ENCODE measurements at places on chromosomes 7 and 10. TPM values are rescaled to one million over a fixed set of nuclear protein-coding genes. Genes with fewer than 3 reads are reported as not detected.

The LRMDA gene
- 16.6 TPM for total RNA-seq

The PANK1 gene
- 4.9 TPM for total RNA-seq

The PTPN12 gene
- 166 TPM for total RNA-seq

DNA sequence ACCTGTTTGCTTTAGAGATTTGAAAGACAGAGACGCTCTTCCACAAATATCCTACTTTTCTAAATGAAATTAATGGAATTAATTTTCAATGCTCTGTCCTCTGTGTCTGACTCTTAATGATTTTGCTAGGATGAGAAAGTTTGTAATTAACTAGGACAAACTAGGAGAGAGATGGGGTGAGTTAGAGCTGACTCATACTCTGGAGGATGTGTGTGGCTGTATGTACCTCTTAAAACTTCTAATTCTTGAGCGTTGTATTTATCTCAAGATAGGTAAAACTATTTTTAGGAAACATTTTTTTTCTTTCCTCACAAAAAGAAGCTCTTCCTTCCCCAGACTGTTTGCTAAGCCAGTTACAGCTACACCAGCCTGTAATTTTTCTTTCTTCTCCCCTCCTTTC is 178.8 kb upstream of the ANKRD30A start:
- no peak for DNase-seq

DNA sequence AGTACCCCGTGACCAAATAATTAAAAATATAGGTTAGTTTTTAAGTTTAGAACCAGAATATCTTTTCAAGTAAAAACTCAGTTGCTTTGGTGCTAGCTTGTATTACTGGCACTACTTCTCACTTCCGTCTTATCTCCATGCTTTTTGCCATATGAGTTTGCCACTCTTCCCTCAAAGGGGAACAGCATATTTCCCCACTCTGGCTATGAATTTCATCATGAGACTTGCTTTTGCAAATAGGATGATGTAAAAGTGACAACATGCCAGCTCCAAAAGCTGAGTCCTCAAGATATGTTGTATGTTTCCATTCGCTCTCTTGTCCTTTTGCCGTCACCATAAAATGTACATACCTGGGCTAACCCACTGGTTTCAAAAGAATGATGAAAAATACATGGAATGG is 178.1 kb upstream of the SEMA3A start:
- DNase-seq, result no peak

GRCh38 chr7:14507617-14508016 is 394.9 kb downstream of the DGKB start:
- DNase-seq, result no peak

GRCh38 chr7:92402920-92403759 is 44.1 kb upstream of the GATAD1 start:
- DNase-seq, result no peak

GRCh38 chr10:69600761-69601330 is 27.6 kb upstream of the NEUROG3 start:
- no peak for DNase-seq

- DNase-seq, result no peak
Observed at GRCh38 chr7:37786741-37787569, 61.4 kb upstream of the NME8 start.

DNA sequence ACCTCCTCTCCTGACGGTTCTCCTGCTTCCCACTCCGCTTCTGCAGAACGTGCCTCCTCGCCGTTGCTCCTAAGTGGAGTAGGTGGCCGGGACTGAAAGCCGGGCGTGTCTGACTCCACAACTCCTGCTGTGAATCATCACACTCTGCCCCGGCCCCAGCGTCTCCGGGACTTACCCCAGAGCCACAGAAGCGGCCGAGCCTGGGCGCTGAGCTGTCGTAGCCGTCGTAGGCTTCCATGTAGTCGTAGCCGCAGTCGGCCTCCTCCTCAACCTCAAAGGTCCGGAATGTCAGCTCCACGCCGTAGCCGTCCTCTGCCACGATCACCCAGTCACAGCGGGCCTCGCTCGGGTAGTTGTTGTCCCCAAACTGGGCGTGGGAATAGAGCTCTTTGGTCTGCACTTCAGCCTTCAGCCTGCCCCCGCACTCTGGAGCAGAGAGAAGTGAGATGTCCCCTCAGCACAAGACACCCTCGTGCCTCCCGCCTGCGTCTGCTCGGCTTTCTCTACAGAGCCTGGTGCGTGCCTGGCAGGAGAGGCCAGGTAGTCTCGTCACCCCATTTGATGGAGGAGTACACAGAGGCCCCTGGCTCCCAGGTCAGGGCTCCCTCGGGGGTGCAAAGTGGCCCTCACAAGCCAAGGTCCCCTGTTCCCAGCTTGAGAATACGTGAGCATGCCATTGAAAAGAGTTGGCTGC is 11.2 kb upstream of the OPALIN start:
- DNase-seq, result no peak

GRCh38 chr10:27150261-27150660 is 3.9 kb downstream of the YME1L1 start:
- DNase-seq, result no peak

DNA sequence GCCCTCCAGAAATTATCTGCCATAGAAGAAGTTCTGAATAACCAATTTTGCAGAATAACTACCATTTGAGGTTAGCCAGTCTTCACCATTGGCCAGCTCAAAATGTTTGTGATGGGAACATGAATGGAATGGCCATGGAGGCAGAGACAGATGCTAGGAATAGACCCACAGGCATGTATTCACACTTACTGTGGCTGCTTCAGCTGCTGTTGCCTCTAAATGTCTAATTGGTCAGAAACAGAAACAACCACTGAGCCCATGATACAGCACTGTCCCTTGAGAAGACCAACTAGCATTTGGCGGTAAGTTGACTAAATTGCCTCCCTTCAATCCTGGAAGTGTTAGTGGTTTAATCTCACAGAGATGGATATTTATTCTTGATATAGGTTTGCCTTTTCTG is 38.6 kb upstream of the TAS2R16 start:
- DNase-seq, result no peak

GRCh38 chr10:78188446-78188845 is 154.8 kb downstream of the RPS24 start:
- DNase-seq, result no peak

DNA sequence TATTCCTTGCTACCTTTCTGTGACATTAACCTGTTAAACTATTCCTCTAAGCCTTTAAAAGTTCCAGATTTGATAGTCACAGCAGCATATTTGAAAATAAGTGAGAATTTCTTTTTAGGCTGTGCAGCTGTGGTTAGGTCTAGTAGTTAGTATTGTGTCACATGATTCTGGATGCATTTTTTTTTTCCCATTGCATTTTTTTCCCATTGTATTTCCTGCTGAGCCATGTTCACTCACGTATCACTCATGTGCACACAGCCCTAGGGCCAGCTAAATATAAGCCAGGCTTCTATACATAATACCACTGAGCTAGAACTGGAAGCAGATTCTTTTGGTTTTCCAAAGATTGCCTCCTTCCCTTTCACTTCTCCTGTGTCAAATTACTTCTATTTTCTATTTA is 37.4 kb downstream of the DNAJC9 start:
- DNase-seq, result no peak

- no peak for DNase-seq
Observed at GRCh38 chr10:22494007-22494406, 148.7 kb downstream of the SPAG6 start.

All from sciatic nerve (tissue), 2 donors.